ENCODE measurements at places on chromosomes 5 and 9.

DNA sequence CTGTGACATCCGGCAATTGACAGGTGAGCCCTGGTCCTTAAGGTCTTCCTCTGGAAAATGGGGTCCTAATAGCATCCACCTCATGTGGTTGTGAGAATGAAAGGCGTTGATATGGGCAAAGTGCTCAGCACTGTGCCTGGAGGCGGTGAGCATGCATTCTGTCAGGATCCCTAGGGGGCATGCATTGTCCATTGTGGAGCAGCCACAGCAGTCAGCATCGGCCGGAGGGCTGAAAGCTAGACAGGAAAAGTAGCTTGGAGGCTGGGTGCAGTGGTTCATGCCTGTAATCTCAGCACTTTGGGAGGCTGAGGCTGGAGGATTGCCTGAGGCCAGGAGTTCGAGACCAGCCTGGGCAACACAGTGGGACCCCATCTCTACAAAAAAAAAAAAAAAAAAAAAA, 122.2 kb downstream of the LHX2 start:
- peak; percentile 36 for DNase-seq

GRCh38 chr9:91178281-91179236, 183.2 kb downstream of the AUH start:
- no peak for DNase-seq

DNA sequence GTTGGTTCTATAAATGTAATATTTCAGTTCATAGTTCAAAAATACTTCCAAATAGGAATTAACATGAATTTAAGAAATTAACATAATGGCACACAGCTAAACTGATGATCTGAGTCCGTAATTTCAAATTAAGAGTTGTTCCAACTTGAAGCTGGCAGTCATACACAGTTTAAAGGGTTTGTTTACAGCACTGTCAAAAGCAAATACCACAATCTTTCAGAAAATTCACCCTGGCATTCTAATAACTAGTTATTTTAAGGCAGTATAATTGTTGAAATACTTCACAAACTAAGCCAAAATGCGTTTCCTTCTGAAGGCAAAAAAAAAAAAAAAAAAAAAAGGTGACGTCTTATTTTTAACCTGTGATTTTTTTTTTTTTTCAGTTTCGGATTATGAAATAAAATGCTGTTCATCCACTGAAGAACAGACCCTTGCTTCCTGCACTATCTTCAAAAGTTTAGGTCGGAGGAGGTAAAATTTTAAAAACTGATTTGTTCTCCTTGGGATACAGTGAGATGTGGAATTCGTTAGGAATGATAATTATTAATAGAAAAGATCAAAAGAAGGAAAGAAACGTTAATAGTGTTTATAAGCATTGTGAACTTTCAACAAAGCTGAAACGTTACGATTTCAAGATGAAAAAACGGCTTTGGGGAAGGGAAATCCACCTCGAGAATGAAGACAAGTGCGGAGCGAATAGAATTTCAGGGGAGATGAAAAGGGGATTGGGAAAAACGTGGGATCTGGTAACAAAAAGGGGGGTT, 850 bp downstream of the IL6ST start:
- DNase-seq: no peak

DNA sequence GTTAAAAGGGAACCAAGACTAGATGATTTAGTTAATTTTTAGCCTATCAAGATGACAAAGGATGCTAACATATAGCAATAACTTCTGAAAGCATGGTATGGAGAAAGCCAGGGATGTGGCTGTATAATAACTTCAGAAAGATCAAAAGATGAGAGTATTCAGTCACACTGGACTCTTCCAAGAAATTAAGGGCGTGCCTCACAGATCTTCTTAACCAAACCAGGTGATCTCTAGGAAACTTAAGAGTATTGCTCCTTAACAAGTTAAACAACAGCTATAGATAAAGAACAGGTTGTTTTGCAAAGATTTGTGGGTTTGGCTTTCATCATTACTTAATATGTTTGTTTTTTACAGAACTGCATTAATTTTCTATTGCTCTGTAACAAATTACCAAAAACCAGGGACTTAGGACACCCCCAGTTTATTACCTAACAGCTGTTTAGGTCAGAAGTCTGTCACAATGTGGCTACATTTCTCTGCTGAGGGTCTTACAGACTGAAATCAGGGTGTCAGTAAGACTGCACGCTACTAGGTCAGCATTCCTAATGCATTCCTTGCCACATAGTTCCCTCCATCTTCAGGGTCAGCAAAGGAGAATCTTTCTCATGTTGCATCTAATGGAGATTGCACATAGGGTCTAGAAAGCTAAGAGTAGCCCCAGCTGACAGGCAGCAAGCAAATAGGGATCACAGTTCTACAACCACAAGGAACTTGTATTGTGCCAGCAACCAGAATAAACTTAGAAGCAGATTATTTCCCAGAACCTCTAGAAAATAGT, 113.8 kb downstream of the WDR70 start:
- no peak for DNase-seq

DNA sequence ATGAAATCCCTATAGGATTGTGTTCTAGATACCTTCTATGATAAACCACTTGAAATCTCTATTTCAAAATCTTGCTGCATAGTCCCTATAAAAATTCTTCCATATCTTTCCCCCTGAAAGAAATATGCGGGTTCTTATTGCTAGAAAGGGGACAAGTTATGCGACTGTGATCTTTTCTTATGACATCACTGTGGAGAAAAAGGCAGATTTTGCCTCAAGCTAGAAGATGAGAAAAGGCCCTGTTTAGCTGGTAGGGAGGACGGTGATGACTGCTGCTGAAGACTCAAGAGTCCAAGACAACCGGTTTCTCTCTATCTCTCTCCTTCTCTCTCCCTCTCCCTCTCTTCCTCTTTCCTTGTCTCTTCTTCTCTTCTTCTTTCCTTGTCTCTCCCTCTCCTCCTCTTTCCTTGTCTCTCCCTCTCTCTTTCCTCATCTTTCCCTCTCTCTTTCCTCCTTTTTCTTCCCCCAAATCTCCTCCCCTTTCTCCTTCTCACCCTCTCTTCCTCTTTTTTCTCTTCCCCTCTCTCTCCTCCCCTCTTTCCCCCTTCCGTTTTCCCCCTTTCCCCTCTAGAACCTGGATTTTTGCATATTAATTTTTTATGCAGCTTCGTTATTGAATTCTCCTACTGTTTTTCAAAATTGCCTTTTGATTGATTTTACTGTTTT, 5.3 kb downstream of the OR2S2 start:
- no peak for DNase-seq

DNA sequence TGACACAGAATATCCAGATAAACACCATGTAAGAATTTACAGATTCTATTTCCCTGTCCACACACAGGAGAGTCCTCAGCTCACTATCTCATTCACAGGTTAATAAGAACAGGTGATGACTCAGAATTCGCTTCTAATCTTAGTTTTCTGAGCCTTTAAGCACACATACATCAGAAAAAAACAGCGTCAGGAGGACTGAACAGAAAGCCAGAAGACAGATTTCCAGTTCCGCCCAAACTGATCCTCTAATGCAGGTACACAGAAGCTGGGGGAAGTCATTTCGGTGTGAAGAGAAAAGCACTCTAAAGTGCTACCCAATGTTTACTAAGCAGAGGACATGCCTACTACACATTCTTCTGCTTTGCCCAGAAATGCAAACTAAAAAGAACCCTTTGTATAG, 1.6 kb downstream of the CEMIP2 start:
- no peak for DNase-seq

DNA sequence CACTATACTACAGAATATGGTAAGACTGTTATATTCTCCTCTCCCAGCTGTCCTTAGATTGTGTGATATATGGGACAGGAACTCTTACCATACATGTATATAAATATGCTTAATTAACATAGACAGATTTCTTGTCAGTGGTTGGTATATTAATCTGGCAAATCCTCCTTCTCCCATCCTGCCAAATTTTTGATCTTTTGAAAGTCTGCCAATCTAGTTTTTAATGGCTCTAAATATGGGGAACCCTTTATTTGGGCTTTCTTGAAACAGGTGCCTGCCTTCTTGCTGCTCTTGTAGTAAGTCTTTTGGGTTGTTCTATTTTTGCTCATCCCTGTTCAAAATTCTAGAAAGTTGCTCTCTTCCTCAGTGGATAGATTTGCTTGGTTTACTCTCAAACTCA, 63.5 kb downstream of the SPATA31D1 start:
- no peak for DNase-seq

DNA sequence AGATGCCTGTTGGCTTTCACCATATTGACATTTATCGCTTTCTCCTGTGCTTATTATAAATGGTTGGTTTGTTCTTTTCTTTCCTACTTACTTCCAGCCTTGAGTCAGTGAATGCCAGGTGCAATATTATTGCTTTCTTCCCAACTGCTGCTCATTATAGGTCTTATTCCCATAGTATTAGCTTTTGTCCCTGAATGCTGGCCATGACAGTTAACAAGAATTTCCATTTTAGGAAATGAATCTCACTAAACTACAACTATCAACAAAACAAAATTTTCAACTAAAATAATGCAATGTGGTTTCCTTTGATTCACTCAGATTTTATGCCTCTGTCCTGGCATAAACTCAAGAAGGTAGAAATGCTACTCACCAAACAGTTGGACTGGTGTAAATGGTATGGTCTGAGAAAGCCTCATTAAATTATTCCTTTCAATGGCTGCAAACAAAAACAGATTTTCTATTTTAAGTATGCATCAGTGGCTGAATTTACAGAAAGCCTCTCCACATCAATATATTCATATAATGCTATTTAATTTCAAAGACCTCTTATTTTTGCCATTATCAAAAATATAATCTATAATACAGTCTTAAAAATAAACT, 145.4 kb downstream of the TRPM6 start:
- no peak for DNase-seq

- DNase-seq: peak; percentile 37
Observed at GRCh38 chr9:136784249-136784996, 6.7 kb upstream of the TMEM141 start.

DNA sequence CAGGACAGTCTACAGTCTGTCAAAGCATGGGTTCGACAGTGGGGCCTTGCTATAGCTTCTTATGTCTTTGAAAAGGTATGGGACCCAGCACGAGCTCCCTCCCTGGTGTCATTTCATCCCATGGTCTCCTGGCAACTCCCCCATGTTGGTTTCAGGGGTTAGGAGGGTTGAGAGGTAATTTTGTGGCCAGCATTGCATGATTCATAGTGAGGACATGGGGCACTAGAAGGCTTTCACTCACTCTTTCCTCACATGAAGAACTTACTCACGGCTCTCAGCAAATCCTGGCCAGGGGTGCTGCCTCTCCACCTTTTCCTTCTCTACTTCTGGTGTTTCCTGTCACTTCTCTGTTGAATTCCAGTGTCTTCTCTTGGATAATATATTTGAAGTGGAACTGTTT, 134.7 kb upstream of the TNPO1 start:
- no peak for DNase-seq

DNA sequence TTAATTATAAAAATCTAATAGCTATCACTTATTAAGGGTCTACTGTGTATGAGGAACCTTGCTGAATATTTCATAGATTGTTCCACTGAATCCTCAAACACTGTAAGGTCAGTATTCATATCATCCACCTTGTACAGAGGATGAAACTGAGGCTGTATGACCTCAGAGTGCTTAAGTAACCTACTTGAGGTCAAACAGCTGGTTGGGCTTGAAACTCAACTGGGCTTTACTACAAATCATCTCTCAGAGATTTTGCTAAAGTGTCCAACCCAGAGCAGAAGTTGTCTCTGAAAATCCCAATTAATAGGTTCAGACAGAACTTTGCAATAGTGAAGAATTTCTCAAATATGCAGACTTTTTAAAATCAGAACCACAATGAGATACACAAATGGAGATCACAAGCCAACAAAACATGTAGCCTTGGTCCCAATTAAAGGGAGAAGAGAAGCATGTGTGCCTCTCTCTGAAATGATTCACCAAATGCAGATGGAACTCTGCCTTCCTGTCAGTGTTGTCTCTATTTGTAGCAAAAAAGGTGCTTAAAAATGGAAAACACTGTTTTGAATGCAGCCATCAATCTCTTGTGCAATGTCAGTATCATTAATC, 131.4 kb downstream of the FAM114A2 start:
- DNase-seq: peak; percentile 6

- DNase-seq: no peak
Observed at GRCh38 chr5:69270840-69271239, 36.2 kb downstream of the CDK7 start.

GRCh38 chr5:126512451-126512850, 82.6 kb downstream of the ALDH7A1 start:
- no peak for DNase-seq

DNA sequence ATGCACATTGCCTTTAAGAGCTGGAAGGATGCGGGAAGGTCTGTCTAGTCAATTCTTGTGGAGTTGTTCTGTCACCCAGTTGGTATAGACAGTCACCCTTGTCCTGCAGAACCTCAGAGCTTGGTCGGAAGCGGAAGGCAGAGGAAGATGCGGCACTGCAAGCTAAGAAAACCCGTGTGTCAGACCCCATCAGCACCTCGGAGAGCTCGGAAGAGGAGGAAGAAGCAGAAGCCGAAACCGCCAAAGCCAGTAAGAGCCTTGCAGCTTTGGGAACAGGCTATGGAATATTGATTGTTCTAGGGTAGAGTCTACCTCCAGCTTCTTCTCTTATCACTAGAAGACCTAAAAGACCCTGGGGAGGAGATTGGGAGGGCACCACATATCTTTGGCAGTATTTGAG, 6.5 kb downstream of the TCOF1 start:
- no peak for DNase-seq

DNA sequence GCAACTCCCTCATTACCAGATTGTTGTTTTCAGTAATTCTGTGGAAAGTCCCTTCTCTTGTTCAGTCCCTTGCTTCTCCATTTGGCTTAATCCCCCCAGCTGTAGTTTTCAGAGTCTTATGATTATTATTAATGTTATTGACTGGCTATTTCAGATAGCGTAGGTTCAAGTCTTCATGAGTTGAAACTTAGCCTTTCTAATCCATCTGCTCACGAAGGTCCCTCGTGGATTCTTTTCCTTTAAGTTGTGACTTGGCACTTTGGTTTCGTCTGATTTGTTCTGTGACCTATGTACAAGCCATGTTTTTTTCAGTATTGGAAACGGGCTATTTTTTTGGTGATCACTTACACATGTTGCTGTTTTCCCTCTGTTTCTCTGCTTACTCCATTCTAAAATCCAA, 260.3 kb downstream of the TMEM167A start:
- DNase-seq: no peak

DNA sequence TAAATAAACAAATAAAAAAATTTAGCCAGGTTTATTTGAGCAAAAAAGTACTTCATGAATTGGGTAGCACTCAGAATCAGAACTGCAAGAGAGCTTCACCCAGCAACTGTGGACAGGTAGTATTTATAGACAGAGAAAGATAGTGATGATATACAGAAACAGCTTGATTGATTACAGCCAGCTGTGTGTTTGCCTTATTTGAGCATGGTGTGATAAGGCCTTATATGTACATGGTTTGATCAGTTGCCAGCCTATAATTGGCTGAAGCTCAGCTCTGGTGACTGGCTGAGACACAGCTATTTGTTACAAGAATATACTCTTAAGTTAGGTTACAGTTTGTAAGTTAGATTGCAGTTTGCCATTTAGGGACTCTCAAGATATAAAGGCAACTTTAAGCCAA, 34.3 kb upstream of the ARL15 start:
- peak; percentile 41 for DNase-seq

GRCh38 chr5:102850503-102850902, 95.4 kb downstream of the PAM start:
- DNase-seq: no peak

- DNase-seq: peak; percentile 19
Observed at GRCh38 chr5:89929834-89930233, 479.7 kb downstream of the CETN3 start.

GRCh38 chr5:149745-150485, 41.4 kb upstream of the LRRC14B start:
- peak; percentile 79 for DNase-seq

- peak; percentile 16 for DNase-seq
Observed at GRCh38 chr5:88660264-88660946, 222.6 kb downstream of the MEF2C start.

GRCh38 chr5:64680289-64680688, 10.0 kb upstream of the SHISAL2B start:
- DNase-seq: no peak

- no peak for DNase-seq
Observed at GRCh38 chr9:91348191-91348807, 13.4 kb downstream of the AUH start.

Measured in fibroblast of mammary gland (primary cell).